ENCODE measurements at places on chromosomes 12 and 14. TPM values are rescaled to one million over a fixed set of nuclear protein-coding genes. Genes with fewer than 3 reads are reported as not detected.

The TRHDE gene
- 5.0 TPM for total RNA-seq

- DNase-seq: peak; percentile 89
- H3K4me1 ChIP-seq: peaks cover 3% of the 10 kb centered on the region
- H3K4me3 ChIP-seq: no peak overlapping the region
- no peak overlapping the region for H3K27ac ChIP-seq
- H3K27me3 ChIP-seq: no peaks in the 10 kb centered on the region
Observed at GRCh38 chr12:6563448-6564050, 4.5 kb downstream of the NOP2 start.

DNA sequence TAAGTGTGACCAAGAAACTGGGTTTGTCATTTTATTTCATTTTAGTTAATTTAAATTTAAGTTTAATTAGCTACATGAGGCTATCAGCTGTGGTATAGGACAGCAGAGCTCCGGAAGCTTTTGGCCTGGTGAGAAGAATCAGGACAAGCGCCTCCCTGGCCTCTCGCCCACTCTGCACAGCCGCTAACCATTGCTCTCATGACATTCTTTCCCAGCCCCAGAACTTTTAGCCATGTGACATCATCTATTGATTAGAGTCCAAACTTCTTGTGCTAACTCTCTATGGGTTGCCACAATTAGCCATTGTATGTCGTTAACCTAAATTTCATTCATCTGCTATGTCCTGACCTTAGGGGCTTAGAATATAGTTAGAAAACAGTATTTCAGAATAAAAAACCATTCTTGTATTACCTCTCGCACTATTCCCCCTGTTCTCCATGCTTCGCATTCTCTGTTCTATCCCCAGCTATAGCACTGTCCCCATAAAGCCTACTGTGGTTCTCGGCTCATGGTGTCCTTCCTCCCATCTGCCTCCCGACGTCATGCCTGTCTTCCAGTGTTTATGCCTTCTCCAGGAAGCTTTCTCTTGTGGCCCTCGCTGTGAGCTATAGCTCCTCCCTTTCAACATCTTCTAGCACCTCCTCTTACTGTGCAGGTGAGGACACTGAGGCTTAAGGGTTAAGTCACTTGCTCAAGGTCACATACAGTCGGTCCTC lies 23.5 kb downstream of the SSH1 start:
- no peaks in the 10 kb centered on the region for H3K36me3 ChIP-seq
- H3K4me1 ChIP-seq: peaks cover under 1% of the 10 kb centered on the region
- no peak overlapping the region for H3K4me3 ChIP-seq
- no peak for DNase-seq
- no peaks in the 10 kb centered on the region for H3K27me3 ChIP-seq

DNA sequence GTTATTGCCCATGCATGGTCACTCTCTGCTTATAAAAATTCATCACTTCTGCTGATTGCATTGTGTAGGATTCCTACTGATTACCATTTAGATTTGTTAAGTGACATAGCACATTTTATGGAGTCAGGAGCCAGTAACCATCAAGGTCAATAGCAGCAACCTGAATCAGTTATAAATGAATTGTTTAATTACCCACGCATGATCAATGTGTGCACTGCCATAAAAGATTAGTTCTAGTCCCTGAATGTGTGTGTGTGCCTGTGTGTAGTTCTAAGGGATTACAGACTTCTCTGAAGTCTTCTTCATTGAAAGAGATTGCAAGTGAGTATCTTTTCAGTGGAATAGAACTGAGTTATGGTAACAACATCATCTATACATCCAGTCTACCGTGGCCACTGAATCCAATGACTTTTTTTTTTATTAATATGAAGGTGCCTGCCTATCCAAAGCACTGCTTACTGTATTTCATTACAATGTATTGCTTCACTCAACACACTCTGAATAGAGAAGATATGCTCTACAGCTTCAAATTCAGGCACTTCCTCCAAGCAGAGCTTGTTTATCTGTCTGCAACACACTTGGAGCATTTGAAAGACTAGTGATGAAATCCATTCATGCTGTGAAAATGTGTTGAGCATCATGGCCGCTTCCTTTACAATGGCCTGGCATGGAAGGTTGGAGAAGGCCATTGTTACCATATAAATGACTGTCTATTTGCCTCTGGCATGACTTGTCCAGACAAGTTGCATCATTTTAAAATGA lies 381.7 kb downstream of the DIO2 start:
- H3K36me3 ChIP-seq: no peaks in the 10 kb centered on the region
- no peaks in the 10 kb centered on the region for H3K4me1 ChIP-seq

- DNase-seq: no peak
- H3K4me1 ChIP-seq: no peaks in the 10 kb centered on the region
- no peaks in the 10 kb centered on the region for H3K36me3 ChIP-seq
- no peak overlapping the region for H3K27ac ChIP-seq
- no peak overlapping the region for H3K4me3 ChIP-seq
- H3K27me3 ChIP-seq: no peaks in the 10 kb centered on the region
Observed at GRCh38 chr12:24427776-24428175, 478.3 kb upstream of the SOX5 start.

DNA sequence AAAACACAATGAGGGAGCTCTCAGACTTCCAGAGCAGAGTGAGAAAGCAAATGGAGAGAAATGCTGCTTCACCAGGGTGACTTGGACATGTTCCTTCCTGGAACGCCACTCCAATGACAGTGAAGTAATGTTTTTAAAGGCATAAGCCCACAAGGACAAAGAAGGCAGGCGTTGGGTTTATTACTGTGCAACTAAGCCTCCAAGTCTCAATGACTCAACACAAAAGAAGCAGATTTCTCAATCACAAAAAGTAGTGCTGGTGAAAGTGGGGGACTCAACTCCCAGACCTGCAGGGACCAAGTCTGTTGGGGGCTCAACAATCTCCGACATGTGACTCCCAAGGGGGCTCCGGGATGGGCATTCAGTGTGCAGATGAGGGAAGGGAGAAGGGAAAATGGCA lies 505.2 kb downstream of the BCL11B start:
- DNase-seq: no peak
- H3K36me3 ChIP-seq: no peaks in the 10 kb centered on the region
- no peak overlapping the region for H3K4me3 ChIP-seq
- no peaks in the 10 kb centered on the region for H3K4me1 ChIP-seq

The COQ5 gene
- total RNA-seq: 38.3 TPM

DNA sequence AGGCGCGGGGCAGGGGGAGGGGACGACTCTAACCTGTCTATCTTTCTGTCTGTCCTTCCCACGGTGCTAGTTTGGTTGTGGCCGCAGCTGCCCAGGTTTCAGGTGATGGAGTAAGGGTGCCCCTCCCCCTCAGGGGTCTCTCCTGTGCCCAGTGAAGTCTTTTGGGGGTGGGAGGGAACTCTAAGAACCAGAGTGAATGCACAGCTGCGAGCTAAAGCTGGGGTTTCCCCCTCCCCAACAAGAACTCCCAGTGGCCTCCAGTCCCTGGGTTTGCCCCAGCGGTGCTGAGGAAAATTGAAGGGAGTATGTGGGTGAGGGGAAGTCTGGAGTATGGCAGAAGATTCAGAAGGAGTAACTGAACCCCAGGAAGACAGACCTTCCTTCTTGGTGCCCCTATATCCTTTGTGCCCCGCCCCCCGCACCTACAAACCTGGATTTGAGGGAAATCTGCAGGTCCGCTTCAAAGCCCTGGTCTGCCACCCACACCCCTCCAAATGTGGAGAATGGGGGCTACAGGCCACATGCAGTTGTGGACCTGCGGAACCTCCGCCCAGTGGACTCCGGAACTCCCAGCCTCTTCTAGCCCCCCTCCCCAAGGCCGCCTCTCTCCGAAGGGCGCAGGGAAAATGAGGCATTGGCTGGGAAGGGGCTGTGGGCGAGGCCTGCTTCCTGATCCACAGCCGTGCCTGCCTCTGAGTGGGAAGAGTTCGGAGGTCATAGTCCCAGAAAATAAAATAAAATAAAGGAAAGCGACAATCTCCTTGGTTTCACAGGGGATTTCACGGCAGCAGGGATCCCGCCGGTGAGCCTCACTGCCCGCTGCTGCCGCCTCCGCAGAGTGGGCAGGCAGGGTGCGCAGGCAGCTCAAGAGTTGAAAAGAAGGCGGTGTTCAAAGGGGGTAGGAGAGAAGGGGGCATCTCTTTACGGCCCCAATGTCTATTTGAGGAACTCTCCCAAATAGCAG lies 3.4 kb upstream of the HOXC9 start:
- DNase-seq: no peak
- no peak overlapping the region for H3K27ac ChIP-seq
- H3K4me3 ChIP-seq: no peak overlapping the region
- H3K4me1 ChIP-seq: peaks cover 17% of the 10 kb centered on the region
- H3K36me3 ChIP-seq: no peaks in the 10 kb centered on the region

- no peaks in the 10 kb centered on the region for H3K36me3 ChIP-seq
- H3K27ac ChIP-seq: no peak overlapping the region
- H3K4me1 ChIP-seq: no peaks in the 10 kb centered on the region
- no peak for DNase-seq
- no peak overlapping the region for H3K4me3 ChIP-seq
- no peaks in the 10 kb centered on the region for H3K27me3 ChIP-seq
Observed at GRCh38 chr12:124813782-124814181, 49.9 kb downstream of the SCARB1 start.

DNA sequence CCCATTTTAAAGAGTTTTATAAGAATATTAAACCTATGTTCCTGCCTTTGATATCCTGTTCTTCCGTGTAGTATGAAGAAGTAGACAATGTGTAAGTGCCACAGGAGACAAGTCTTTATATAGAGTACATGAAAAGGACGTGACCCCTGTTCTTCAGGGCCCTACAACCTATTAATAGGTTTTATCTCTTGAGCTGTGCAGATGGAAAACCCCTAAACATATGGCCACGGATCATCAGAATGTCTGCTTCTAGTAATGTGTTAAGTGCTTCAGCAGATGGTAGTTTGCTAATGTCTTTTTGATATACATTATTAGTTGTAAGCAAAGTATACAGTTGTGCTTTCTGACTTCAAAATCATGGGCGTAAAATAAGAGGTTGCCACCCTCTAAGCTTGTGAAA lies 228.5 kb downstream of the PTPRO start:
- no peak for DNase-seq
- H3K4me1 ChIP-seq: no peaks in the 10 kb centered on the region
- H3K36me3 ChIP-seq: no peaks in the 10 kb centered on the region
- H3K4me3 ChIP-seq: no peak overlapping the region

The ORAI1 gene
- total RNA-seq: 29.9 TPM

GRCh38 chr12:123441523-123442164 lies 5.2 kb upstream of the RILPL2 start:
- no peaks in the 10 kb centered on the region for H3K36me3 ChIP-seq
- H3K4me3 ChIP-seq: no peak overlapping the region
- H3K27me3 ChIP-seq: no peaks in the 10 kb centered on the region
- H3K4me1 ChIP-seq: no peaks in the 10 kb centered on the region
- no peak for DNase-seq

The UBR7 gene
- total RNA-seq: 28.4 TPM

GRCh38 chr14:91127401-91127801 lies 13.5 kb downstream of the DGLUCY start:
- no peak for DNase-seq
- no peaks in the 10 kb centered on the region for H3K36me3 ChIP-seq
- H3K4me1 ChIP-seq: no peaks in the 10 kb centered on the region
- H3K27ac ChIP-seq: no peak overlapping the region
- no peaks in the 10 kb centered on the region for H3K27me3 ChIP-seq

DNA sequence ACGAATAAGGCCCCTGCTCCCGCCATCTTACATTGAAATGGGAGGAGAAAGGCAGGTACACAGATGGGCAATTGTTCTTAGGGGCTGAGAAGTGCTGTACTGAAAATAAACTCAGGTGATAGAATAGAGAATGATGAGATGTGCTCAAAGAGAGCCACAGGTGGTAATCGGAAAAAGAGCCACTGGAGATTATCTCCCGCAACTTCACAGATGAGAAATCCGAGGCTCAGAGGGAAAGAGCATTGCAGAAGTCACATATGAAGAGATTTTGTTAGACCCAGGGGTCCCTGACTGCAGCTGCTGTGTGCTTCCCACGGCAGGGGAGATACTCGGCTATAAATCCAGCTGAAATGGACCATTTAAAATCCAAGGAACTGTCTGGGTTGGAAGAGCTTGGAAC lies 73.7 kb downstream of the PRIMA1 start:
- H3K4me1 ChIP-seq: peaks cover 13% of the 10 kb centered on the region
- no peak overlapping the region for H3K4me3 ChIP-seq
- H3K36me3 ChIP-seq: no peaks in the 10 kb centered on the region
- DNase-seq: peak; percentile 17

The FERMT2 gene
- 120 TPM for total RNA-seq

DNA sequence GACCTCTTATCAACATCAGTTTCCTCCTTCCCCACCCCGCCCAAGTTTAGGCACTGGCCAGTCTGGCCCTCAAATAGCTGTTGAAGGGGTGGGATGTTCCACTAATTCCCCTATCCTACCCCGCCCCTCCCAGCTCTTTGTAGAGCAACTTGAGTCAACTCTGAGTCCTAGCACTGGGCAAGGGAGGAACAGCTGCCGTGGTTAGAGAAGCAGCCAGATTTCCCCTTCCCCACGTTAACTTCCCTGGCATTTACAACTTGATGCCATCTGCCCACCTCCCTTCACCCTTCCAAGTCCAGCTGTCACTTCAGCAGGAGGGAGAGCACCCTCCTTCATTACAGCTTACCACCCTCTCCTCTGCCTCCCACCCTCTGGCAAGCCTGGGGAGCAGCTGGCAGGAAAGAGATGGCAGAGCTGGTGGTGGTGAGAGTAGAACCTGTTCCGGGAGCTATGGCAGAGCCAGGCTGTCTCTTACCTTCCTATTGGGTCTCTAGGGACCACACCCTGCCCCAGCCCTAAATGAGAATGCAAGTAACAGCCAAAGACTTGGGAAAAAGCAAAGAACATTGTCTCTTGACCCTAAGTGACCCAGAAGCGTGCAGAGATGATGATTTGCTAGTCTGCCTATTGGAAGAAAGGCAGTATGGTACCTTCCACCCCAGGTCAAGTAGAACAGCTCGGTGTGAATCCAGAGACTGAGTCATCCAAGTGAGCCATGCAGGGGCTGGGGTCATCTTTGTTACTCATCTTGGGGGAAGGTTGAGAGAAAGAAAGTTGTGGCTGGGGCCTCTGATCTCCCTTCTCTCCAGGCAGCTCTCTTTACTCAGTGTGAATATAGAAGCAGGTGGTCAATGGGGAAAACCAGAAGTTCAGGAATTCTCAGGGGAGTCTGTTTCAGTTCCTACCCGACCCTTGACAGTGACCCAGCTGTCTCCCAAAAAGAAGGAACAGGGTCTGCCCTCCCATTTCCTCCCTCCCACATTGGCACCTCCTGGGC lies 1.5 kb downstream of the BLOC1S1 start:
- no peaks in the 10 kb centered on the region for H3K36me3 ChIP-seq
- H3K4me1 ChIP-seq: peaks cover 19% of the 10 kb centered on the region
- H3K27me3 ChIP-seq: no peaks in the 10 kb centered on the region
- H3K4me3 ChIP-seq: peak overlapping the region; percentile 90
- H3K27ac ChIP-seq: 0 out of 2 replicates have a peak overlapping the region, but pooled peaks have one; percentile 13

GRCh38 chr12:102702447-102703114 lies 214.5 kb downstream of the PAH start:
- H3K27me3 ChIP-seq: no peaks in the 10 kb centered on the region
- DNase-seq: peak; percentile 65
- H3K36me3 ChIP-seq: no peaks in the 10 kb centered on the region
- no peaks in the 10 kb centered on the region for H3K4me1 ChIP-seq
- no peak overlapping the region for H3K27ac ChIP-seq

- DNase-seq: no peak
- H3K4me3 ChIP-seq: no peak overlapping the region
Observed at GRCh38 chr12:94855853-94856252, 147.6 kb downstream of the NDUFA12 start.

GRCh38 chr12:107497231-107497630 lies 188.4 kb upstream of the PWP1 start:
- H3K36me3 ChIP-seq: no peaks in the 10 kb centered on the region
- H3K27ac ChIP-seq: no peak overlapping the region
- no peak overlapping the region for H3K4me3 ChIP-seq

The MEG3 gene
- total RNA-seq: 1.3 TPM

- no peaks in the 10 kb centered on the region for H3K4me1 ChIP-seq
- H3K27ac ChIP-seq: no peak overlapping the region
- no peaks in the 10 kb centered on the region for H3K27me3 ChIP-seq
Observed at GRCh38 chr14:50619569-50620141, 48.5 kb downstream of the SAV1 start.

Measured in H1 (cell line).